Frontal cortex (tissue), 4 donors: ENCODE measurements at places on chromosomes 7 and 10.
A peak's percentile ranks its signal among the peaks of the same experiment; 100 is the strongest.

DNA sequence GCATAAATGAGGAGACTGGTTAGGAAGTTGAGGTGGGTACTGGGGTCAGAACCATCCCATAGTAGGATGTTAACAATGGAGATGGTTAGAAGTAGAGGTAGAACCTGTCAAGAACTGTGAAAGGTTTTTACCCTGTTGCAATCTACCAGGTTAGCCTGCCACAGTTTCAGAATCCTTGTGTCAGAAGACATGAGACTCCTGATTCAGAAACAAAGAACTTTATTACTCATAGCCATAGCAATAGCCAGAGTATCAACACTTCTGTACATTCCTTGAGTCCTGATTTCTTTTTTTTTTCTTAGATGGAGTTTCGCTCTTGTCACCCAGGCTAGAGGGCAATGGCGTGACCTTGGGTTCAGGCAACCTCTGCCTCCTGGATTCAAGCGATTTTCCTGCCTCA lies 200.9 kb downstream of the GRM3 start:
- DNase-seq = no peak

GRCh38 chr10:106226828-106227227 lies 937.7 kb downstream of the SORCS1 start:
- DNase-seq = no peak

GRCh38 chr7:129949292-129950133 lies 3.2 kb downstream of the UBE2H start:
- no peak for DNase-seq

- peak; percentile 10 for DNase-seq
Observed at GRCh38 chr7:31134246-31135188, 82.4 kb downstream of the ADCYAP1R1 start.

DNA sequence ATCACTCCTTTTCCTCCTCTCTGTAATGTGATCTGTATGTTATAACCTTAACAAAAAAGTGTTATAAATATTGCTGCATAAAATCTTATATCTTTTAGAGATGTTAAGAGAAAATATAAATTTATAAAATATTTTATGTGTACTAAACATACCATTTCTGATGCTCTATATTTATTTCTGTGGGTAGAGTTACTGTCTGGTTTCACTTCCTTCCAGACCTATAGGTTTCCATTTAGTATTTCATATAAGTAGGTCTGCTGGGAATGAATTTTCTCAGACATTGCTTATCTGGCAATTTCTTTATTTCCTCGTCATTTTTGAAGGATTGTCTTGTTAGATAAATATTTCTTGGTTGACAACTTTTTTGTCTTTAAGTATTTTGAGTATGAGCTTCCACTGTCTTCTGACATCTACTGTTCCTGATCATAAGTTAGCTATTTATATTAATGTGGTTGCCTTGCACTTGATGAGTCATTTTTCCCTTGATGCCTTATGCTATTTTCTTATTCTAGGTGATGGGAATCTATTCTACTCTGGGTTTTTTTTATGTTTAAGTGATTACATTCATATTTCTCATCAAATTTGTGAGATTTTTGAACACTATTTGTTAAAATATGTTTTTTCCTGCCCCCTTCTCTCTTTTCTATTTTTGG lies 11.2 kb upstream of the THSD7A start:
- DNase-seq = no peak

- no peak for DNase-seq
Observed at GRCh38 chr10:33238643-33239042, 95.8 kb downstream of the NRP1 start.

GRCh38 chr10:118970770-118971169 lies 58.7 kb upstream of the NANOS1 start:
- no peak for DNase-seq

DNA sequence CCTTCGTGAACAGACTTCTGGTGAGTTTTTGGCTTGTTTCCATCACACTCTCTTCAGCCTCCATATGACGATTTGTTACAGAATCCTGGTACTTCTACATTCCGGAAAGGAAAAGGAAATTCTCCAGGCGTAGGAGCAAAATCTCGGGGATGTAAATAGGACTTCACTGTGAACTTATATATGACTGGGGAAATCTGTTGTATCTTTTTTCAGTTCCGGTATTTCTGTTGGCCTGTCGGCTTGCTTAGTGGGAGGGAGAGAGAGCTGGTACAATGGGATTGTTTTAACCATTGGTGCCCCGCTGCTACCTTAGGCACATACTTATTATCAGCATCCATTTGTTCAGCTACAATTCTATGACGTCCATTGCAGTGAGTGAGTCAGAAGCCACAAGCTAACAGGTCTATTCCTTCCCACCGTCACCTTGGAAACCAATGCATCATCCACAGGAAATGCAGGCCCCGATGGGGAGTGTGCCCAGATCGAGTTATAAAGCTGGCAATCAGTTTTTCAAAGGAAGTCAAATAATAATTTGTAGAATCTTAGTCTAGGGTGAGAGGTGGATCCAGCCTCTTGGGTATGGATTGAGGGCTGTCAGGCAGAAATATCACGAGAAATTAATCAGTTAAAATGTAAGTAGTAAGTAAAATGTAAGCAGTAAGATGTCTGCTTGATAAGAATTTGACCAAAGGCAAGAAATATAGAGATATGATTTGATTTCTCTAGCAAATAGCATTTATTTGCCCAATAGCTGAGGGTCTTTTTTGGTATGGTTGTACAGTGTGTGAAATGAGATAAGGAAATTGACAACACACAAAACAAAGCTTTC lies 92.0 kb upstream of the MKLN1 start:
- DNase-seq = no peak

DNA sequence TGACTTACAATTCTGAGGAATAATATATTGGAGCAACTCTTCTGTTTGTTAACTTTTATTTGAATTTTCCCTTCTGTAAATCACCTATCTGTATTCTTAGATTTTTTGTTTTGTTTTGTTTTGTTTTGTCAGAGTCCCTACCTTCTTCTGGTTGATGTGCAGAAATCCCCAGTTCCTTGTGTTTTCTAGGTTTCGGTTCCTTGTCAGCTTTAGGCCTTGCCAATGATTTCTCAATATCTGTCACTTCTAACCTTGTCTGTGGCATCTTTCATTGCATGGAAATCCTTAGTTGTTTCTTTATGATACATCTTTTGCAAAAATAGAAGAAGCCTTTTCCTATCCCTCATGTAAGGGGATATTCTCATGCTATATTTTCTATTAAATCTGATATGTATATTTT lies 21.7 kb upstream of the ST8SIA6 start:
- DNase-seq = no peak

GRCh38 chr10:110649347-110650264 lies 5.5 kb downstream of the RBM20 start:
- DNase-seq = no peak

- DNase-seq = no peak
Observed at GRCh38 chr7:32039000-32039756, 31.0 kb downstream of the PDE1C start.

- DNase-seq = no peak
Observed at GRCh38 chr7:74293577-74293908, 4.3 kb downstream of the CLIP2 start.

GRCh38 chr7:37446371-37446770 lies 2.3 kb downstream of the ELMO1 start:
- no peak for DNase-seq

DNA sequence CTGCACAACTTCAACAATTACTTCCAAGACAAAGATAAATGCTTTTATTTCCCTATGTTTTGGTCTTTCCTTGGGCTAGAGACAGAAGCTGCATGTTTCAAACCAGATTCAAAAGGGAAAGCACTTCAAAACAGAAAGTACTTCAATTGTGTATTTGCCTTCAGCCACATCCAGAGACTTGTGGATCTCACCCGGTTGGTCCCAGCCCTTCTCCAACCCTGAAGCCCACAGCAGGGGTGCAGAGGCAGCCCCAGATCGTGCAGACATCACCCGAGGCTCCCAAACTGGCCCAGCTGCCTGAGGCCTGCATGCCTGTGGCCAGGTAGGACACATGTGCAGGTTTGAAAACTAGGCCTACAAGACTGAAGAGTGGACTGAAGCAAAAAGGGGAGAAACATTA lies 80.8 kb downstream of the ALOX5 start:
- DNase-seq = no peak

- no peak for DNase-seq
Observed at GRCh38 chr7:157876469-157877285, 539.9 kb downstream of the DNAJB6 start.

- no peak for DNase-seq
Observed at GRCh38 chr10:55474258-55474657, 673.2 kb upstream of the PCDH15 start.

DNA sequence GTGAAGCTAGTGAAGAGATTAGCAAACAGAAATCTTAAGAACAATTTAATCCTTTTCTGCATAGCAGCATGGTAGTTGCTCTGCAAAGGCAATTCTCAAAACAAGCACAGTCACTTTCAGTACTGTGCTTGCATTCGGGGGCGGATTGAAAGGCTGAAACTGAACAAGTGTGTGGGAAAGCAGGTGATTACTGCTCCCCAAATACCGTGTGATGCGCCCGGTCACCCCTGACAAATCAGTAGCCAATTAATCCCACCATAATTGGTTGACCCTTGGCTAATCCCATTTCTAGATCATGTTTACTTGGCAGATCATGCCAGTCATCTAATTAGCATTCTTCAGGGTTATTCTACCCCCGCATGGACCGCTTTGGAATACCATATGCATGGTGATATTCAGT lies 76.5 kb upstream of the ADRB1 start:
- no peak for DNase-seq

GRCh38 chr7:281637-282036 lies 8.3 kb upstream of the FOXL3 start:
- no peak for DNase-seq

- DNase-seq = no peak
Observed at GRCh38 chr7:18792871-18793595, 297.5 kb downstream of the HDAC9 start.

DNA sequence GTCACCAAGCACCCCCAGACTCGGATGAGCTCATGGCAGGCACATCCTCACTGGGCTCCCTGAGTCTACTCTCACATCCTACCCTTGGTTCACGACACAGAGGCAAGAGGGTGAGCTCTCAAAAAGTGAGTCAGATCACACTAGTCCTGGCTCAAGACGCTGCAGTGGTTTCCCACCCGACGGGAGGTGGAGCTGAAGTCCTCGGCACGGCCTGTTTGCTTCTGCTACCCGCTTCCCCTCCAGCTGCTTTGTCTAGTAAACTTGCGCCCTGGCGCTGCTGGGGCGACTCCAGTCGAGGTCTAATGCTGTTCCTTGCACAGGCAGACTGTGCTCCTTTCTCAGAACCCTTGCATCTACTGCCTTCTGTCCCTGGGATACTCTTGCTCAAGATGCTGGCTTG lies 13.5 kb upstream of the SFMBT2 start:
- no peak for DNase-seq

DNA sequence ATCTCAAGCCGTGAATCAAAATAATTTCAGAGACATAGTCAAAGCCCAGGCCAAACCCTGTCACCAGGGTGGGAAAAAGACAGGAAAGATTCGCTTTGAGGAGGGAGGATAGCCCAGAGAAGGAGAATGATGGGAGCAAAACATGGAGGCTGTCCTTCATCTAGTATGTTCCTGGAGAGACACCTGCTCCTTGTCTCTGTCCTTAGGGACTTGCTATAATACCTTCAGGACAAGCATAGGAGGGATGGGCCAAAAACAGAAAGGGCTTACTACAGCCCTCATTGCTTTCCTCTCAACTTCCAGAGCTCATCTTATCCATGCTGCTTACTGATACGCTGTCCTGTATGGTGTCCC lies 593.7 kb downstream of the LRMDA start:
- no peak for DNase-seq
